K562 (cell line): ENCODE measurements at places on chromosomes 12 and 14. TPM values are rescaled to one million over a fixed set of nuclear protein-coding genes. Genes with fewer than 3 reads are reported as not detected.

- no peak for DNase-seq
Measured at GRCh38 chr14:63956326-63956725, 103.5 kb downstream of the SYNE2 start.

- no peak for DNase-seq
Measured at GRCh38 chr14:46250113-46250703, 401.4 kb downstream of the RPL10L start.

DNA sequence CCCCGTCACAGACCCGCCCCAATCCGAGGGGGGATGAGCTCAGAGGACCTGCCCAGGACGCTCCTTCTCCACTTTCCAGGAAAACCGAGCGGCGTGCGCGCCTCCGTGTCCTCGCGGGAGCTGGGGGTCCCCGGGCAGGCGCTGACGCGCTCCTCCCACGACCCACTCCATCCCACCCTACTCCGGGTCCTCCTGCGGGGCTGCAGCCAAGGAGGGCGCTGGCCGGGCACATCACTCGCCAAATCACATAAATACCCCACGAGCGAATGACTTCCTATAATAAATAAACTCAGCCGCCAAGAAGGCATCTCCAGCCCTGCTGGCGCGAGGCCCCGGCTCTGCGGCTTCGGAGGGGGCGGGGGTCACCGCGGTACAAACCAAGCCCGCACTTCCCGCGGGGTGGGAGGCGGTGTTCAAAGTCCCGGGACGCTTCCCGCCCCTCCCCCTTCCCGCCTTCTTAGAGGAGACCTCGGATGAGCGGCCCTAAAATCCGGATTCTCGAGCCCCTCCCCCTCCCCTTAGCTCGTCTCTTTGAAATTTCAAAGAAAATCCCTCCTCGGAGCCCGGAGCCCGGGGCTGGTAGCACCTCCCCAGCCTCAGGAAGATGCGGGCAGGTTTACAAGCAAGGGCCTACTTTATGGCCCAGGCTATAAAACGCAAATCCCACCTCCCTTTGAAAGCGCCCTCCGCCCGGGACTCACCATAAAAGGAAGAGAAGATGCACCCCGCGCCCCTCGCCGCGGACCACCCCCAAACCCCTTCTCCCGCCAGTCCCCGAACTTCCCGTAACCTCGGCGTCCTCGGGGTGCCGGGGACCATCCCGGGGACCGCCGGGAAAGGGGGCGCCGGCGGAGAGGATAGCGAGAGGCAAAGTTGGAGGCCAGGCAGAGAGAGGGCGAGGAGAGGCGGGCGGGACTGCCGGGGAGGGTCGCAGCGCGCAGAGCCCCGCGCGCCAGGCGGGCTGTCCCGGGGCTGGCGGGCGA, 712 bp upstream of the FZD10 start:
- no peak for DNase-seq

DNA sequence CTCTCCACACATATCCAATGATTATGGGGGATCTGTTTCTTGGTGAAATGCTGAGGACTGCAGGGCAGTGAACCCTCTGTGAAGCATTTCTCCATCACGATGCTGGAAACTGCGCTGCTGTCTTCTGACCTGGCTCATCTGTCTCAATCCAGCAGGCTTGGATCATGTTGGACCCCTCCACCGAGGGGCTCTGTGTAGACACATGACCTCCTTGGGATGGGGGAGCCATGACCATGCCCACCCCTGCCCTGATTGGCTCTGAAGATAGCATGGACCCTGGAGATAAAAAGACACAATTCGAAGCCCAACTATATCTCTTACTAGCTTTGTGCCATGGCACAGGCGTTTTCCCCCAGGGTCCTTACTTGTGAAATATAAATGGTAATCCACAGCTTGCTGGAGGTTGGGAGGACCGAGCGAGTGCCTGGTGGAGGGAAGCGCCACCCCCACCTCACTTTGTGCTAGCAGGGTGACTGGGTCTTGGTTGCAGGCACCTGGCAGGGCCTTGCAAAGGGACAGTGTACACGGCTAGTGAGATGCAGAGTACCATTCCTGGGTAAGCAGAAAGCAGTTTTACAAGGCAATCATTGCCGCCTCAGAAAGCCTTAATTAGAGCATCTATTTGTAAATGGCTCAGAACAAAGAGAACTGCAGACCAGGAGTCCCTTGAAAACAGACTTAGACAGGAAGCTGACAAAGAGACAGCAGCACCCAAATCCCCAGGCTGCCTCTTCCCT, 2.4 kb upstream of the KRT83 start:
- DNase-seq = no peak

DNA sequence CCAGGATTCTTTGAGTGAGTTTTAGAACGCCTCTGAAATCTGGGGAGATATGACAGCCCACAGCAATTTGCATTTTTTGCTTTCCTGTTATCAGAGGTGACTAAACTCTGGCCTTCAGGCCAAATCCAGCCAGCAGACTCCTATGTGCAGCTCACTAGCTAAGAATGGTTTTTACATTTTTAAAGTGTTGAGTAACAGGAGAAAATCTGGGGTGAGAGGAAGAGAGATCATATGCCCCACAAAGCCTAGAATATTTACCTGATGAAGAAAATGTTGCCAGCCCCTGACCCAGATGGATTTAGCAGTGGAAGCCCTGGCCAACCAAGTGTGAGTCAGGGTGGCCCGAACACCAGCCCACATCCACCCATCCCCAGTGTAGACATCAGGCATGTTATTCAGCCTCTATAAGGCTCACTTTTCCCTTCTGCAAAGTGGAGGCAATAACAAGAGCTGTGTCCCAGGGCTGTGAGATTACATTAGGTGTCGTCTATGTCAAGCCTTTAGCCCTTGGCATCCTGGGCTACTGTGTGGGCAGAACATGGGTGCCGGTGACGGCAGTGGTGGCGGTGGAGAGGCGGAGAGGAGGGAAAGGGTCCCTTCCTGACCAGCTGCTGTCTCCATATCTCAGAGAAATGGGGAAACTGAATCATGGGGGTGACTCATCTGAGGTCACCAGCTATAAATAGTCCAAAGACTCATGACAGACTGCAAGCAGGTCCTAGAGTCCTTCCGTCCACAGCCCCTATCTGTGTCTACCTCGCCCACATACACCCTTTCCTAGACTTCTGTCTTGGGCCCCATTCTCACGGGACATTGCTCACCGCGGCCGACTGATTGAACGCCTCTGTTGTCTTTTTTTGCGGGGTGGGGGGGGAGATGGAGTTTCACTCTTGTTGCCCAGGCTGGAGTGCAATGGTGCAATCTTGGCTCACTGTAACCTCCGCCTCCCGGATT, 32.6 kb upstream of the CD9 start:
- peak; percentile 87 for DNase-seq

DNA sequence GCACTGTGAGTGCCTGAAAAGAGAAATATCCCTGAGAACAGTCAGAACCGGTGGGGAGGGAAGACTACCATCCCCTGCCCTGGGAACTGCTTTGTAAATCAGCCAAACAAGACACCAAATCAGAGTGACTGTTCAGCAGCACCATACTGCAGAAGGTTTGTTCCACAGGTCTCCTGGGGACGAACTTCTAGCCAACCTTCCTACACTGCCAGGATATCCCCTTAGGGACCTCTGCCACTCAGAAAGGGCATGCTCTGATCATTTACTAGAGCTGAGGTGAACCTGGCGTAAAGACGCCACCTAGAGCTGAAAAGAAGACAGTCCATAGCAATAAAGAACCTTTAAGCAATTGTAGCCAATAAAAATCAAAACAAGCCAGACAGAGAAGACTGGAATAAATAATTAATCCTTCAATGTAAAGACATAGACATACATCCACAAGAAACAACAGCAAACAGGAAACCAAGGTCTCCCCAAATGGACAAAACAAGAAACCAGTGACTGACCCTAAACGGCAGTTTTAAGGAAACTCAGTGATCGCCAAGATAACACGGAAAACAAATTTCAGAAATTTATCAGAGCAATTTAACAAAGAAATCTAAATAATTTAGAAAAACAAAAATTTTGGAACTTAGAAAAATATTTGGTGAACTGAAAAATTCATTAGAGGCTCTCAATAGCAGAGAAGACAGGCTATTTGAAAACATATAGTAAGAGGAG, 228.1 kb upstream of the AMIGO2 start:
- DNase-seq = peak; percentile 70

- DNase-seq = no peak
Measured at GRCh38 chr14:68518761-68519670, 273.9 kb downstream of the ZFP36L1 start.

DNA sequence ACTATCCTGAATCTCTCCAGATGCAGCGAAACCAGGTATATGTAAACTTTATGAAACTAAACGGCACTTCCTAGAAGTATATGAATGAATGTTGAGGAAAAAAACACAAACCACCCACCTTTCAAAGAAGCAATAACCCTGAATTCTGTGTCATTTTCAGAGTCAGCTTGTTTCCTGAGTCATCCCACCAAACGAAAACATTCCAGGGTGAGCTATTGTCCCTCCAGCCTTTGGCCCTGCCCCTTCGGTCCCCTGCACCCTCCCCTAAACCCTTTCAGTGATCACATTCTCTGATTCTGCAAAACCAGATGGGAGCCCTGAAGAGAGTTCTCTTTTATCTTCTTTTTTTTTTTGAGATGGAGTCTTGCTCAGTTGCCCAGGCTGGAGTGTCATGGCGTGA, 202.6 kb upstream of the ALG10B start:
- DNase-seq = no peak

- no peak for DNase-seq
Measured at GRCh38 chr12:48002414-48002730, 1.9 kb downstream of the COL2A1 start.

GRCh38 chr14:78782551-78782950, 612.4 kb downstream of the NRXN3 start:
- no peak for DNase-seq

DNA sequence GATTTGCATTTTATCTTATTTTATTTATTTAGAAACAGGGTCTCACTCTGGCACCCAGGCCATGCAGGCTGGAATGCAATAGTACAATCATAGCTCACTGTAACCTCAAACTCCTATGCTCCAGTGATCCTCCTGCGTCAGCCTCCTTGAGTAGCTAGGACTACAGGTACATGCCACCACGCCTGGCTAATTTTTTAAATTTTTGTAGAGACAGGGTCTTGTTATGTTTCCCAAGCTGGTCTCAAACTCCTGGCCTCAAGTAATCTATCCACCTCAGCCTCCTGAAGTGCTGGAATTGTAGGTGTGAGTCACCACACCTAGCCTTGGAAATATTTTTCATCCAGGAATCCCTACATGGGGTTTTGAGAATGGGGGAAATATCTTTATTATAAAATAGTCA, 84.6 kb downstream of the MAPKAPK5 start:
- no peak for DNase-seq

GRCh38 chr14:77219591-77219990, 38.0 kb downstream of the TMEM63C start:
- DNase-seq = no peak

- DNase-seq = peak; percentile 53
Measured at GRCh38 chr12:26124446-26125399, at the start of gene BHLHE41. TSS of gene BHLHE41 (minus strand) at chr12:26125037. CDS start at chr12:26124779, 258 bp downstream.

DNA sequence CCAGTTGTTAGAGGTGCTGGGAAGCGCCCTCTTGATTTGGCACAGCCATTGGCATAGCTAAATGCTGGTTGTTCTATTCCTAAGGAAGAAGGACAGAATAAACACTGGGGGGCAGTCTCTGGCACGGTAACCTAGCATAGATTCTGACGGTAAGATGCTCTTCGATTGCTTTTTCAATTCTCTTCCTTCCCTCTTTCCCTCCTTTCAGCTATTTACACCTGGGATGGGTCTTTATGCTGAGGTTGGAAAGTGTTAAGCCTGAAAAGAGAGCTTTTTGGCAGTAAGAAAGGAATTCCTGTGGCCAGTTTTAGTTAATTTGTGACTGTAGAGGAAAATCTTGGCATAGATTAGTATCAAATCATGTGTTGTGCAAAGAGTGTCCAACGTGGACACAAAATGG, 162.8 kb downstream of the SNAPC1 start:
- no peak for DNase-seq

DNA sequence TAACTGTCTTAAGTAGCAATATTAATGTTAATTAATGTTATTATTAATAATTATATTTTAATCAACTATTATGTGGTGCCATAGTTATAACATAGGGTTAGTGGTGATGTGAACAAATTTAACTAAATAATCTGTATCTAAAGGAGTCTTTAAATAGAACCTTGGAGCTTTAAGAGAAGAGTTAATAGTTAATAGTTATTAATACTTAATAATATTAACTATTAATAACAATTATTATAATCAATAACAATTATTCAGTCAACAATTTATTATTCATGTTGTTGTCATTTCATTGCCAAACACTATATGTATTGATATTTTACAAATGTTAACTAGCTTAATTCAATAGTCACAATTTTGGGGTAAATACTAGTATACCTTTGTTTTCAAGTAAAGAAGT, 58.2 kb downstream of the SLC16A7 start:
- DNase-seq = no peak

- DNase-seq = no peak
Measured at GRCh38 chr12:2615665-2616402, 178.9 kb upstream of the FKBP4 start.

- DNase-seq = no peak
Measured at GRCh38 chr12:79566452-79567174, 124.2 kb downstream of the PAWR start.

GRCh38 chr14:53048631-53049030, 97.8 kb upstream of the FERMT2 start:
- DNase-seq = no peak

DNA sequence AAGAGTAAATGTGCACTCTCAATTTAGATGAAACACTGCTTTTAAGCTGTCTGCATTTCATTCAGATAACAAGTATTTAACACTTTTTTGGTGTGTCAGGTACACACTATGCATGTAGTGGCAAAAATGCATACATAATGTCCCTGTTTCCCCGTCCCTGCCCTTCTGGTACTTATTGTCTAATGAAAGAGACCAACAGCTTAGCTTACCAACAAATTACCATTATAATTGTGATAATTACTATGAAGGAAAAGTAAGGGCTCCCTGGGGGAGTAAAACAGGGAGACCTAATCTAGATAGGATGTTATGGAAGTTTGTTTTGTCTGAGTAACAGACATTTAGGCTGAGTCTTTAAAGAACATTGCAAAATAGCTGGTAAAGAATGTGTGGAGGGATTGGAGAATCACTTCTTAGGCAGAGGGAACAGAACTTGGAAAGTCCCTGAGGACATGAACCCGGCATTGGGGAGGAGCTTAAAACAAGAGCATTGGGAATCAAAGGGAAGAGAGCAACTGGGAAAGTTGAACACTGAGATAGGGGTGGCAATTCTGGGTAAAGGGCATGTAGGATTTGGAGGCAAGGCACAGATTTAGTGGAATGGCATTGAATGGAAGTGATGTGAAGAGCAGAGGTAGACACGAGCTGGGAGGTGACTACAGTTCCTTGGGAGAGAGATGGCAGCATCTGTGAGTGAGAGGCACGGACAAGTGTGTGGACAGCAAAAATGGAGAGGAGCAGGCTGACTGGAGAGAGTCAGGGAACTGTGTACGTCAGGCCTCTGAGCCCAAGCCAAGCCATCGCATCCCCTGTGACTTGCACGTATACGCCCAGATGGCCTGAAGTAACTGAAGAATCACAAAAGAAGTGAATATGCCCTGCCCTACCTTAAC, 181.6 kb downstream of the GRIP1 start:
- DNase-seq = no peak

Gene SLC7A7
- 0.36 and 0.60 TPM in 2 replicates for total RNA-seq

Gene IRF9
- total RNA-seq = 7.8 and 10.7 TPM in 2 replicates

Gene VSX2
- total RNA-seq = 0.04 TPM in 1 of 2 replicates, not detected in the other

Gene PLEKHG7
- total RNA-seq = not detected in 2 replicates

Gene PLCZ1
- not detected in 2 replicates for total RNA-seq
